ENCODE measurements at places on chromosomes 2 and 18.

DNA sequence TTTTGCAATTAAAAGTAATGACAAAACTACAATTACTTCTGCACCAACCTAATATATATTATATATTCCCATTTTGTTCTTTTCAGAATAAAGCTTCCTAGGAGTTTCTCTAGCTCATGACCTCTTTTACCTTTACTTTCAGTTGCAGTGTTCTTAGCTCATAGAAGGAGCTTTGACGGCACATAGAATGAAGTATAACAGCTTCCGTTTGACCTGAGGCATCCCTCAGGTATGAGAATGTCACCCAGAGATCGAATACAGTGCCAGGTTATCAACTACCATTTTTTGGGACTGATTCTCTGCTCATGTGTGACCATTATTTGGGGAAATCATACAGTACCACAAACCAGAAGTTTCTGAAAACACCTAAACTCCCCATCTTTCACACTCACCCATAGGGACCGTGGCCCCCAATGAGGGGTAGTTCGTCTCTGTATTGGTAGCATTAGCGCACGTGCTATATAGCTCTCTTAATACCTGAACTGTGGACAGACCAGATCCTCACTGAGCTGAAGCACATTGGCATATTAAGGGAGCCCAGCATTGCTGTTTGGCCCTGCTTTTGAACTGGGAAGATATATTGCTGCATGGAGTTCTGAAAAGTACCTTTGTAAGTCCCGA lies 123.0 kb downstream of the SPTBN1 start:
- DNase-seq, result no peak

DNA sequence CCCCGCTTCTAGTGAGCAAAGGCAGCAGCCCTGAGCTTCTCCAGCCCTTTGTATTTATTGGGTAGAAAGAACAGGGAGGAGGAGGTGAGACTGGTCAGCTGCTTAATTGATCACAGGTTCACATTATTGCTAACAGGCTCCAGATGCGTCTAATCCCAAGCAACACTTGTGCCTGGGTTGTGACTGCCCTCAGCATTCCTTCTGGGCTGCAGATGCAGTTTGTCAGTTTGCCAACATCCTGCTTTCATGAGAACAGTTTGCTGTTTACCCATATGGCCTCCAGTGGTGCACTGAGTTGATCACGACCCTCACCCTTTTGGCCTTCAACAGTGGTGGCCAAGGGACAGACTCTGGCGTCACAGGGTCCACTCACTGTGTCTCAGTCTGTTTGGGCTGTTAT lies 159.5 kb upstream of the ZNF516 start:
- DNase-seq, result no peak

- no peak for DNase-seq
Measured at GRCh38 chr2:133296401-133296800, 271.9 kb downstream of the NCKAP5 start.

- DNase-seq, result no peak
Measured at GRCh38 chr2:240780023-240780700, 39.9 kb downstream of the KIF1A start.

DNA sequence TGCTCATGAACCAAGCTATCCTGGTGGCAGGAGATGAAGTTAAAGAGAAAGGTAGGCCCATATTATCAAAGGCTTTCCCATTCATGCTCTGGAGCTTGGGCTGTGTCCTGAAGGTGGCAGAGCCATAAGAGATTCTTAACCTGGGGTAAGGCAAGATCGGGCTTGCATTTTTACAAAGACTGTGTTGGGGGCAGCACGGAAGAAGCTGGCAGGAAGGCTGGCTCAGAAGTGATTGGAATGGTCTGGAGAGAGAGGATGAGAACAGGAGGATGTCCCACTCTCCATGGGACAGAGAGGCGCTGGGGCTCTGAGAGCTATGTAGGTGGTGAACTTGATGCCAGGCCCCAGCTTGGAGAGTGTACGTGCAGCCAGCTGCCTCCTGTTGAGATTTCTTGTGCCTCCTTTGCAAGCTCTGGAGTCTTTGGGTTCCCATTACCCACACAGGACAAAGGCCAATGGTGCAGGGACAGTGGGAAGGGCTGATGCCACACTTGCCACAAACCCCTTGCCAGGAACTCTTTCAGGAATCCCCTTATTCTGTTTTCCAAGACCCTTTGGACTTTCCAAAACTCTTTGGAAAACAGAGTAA lies 40.6 kb upstream of the FZD5 start:
- DNase-seq, result no peak

- no peak for DNase-seq
Measured at GRCh38 chr18:7414459-7414858, 152.7 kb upstream of the PTPRM start.

- no peak for DNase-seq
Measured at GRCh38 chr2:149686136-149687051, 98.8 kb upstream of the MMADHC start.

DNA sequence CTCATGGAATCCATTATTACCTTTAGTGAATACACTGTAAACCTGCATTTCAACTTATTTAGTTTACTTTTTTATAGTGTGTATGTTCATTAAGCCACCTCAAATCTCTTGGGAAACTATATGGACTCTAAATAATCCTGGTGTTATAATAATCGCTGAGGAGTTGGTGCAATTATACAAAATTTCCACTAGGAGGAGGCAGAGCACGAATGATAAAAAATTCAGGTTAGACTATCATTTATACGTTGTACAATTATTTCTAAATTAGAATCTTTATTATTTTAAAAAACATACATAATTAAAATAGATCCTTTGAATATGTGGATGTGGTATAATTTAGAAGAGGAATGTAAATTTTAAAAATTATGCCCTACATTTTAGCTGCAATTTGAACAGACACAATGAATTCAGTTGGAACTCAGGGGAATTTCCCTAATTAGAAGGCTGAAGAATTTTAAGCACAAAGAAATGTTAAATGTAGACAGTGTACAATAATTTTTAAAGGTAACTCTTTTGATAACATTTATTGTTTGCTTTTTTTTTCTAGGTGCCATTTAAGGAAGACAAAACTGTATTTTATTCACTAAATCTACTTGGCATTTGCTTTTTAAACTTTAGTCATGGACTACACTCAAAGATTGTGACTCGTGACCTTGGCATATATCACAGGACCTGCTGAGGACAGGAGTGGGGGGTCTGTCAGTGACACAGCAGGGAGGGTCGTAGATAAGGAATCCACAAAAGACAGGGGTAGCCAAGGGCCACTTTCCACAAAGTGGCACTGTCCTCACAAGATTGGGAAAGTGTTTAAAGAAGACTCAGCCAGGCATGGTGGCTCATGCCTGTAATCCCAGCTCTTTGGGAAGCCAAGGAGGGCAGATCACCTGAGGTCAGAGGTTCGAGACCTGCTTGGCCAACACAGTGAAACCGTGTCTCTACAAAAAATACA lies 45.5 kb downstream of the RAB12 start:
- no peak for DNase-seq

GRCh38 chr2:215693193-215693998 lies 257.5 kb upstream of the FN1 start:
- no peak for DNase-seq

DNA sequence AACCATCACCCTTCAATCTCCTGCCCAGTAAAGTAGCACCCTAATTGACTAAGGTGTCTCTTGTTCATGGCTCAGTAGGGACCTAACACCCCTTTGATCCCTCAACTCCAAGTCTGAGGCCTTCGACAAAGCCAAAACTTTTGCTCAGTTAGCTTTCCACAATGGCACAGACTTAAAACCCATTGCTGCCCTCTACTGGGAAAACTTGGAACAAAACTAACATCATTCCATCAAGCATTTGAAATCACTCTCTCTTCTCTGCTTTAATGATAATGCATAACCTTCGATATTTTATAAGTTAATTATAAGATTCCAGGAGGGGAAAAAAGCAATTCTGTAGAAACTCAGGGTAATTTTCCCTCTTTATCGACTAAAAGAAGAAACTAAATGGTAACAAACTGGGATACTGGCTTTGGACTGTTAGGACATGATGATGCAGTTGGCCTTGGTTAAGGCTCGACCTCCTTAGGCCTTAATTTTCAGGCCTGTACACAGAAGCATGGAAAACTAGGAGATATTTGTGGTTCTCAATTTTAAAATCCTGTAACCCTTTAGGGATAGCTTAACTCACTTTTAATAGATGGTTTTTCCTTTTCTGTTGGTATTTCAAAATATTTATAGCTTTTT lies 127.8 kb downstream of the STK39 start:
- no peak for DNase-seq

- DNase-seq, result no peak
Measured at GRCh38 chr2:37639631-37640030, 31.8 kb downstream of the CDC42EP3 start.

GRCh38 chr2:123518367-123518766 lies 506.7 kb upstream of the CNTNAP5 start:
- no peak for DNase-seq

DNA sequence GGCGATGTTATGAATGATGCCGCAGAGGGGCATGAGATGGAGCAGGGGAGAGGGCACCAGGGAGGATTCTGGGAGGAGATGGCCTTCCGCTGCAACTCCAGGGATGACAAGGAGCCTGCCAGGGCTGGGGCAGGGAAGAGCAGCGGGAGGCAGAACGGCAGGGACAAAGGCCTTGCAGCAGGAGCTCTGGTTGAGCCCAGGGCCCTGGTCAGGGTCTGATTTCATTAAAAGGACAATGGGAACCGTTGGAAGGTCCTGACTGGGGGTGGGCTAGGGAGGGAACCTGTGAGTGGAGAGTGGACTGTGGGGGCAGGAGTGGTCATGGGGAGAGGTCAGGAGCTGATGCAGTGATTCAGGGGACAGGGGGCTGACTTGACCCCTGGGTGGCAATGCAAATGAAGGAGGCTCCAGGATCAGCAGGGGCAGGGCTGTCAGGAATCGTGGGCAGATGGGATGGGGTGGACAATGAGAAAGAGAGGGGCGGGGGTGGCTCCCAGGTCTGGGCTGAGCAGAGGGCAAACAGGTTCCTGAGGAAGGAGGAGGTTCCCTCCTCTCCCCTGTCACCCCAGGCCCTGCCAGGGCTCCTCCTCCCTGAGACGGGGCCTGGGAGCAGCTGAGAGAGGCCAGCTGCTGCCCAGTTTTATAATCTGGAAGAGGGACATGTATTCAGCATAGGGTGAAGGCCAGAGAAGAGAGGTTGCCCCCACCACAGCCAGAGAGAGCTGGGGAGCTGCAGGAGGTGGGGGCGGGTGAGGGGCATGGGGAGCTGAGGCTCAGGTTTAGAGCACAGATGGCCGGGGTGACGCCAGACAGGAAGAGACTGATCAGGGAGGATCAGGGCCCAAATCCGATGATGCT lies 7.3 kb upstream of the DUSP2 start:
- DNase-seq, result no peak

- DNase-seq, result no peak
Measured at GRCh38 chr2:172955587-172955986, 120.1 kb upstream of the MAP3K20 start.

- DNase-seq, result no peak
Measured at GRCh38 chr18:57077786-57078552, 68.9 kb upstream of the BOD1L2 start.

DNA sequence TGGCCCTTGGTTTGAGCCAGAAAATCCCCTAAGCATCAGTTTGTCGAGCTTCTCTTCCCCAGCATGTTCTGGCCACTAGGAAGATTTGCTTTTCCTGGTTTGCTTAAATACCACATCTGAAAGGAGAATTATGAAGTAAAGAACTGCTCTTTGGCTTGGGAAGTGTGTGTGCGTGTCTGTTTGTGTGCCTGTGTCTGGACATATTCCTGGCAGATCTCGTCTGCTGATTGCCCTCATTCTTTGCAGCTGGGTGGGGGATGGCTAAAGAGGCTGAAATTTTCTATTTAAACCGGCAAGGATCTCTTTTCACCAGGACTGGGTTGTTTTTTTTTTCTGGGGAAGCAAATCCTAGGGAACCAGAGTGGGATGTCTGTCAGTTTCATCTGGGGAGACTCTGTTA lies 57.3 kb upstream of the MBOAT2 start:
- no peak for DNase-seq
